ENCODE measurements at places on chromosomes 12 and 14.

- no peak for DNase-seq
These were observed 421.9 kb upstream of the PRICKLE1 start for GRCh38 chr12:43011383-43011926.

DNA sequence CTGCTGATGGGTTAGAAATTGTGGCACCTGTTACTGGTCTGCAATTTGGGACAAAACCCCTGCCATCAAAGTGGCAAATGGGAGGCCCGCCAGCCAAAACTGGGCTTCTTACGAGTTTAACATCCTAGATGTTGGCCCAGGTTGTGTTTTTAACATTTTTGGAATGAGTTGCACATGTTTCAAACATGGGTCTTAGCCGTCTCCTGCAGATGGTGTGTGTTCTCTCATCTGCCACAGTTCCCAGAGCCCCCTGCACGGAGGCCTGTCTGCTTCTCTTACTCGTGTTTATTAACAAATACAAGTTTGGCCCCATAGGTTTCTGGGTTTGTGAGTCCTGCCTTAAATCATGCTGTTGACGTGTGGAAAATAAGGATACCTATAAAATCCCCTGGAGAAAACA lies 46.5 kb downstream of the CACNA2D4 start:
- no peak for DNase-seq

DNA sequence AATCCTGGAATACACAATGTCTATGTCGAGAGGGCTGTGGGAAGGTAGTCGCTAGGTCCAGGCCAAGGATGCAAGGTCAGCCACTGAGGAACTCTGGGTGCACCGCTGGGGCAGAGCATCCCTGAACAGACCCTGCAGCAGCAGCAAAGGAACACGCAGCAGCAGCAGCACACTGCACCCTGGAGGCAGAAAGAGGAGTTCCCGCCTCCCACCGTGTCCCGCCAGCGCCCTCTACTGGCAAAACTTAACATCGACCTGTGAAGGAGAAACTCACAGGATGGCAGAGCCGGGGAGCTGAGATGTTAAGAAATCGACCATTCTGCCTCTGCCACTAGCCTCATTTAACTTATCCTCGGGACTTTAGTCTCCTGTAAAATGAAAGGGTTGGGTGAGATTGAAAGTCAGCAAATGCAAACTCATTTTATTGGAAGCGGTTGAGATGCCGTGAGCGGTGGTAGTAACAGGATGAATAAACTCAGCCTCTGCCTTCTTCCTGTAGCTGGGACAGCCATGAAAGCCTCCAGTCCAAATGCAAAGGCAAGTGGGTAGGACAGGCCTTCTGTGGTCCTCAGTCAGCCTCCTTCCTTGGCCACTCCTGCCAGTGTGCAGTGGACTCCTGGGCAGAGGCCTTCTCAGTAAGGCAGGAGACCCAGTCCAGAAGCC lies 45.6 kb downstream of the STAB2 start:
- no peak for DNase-seq

DNA sequence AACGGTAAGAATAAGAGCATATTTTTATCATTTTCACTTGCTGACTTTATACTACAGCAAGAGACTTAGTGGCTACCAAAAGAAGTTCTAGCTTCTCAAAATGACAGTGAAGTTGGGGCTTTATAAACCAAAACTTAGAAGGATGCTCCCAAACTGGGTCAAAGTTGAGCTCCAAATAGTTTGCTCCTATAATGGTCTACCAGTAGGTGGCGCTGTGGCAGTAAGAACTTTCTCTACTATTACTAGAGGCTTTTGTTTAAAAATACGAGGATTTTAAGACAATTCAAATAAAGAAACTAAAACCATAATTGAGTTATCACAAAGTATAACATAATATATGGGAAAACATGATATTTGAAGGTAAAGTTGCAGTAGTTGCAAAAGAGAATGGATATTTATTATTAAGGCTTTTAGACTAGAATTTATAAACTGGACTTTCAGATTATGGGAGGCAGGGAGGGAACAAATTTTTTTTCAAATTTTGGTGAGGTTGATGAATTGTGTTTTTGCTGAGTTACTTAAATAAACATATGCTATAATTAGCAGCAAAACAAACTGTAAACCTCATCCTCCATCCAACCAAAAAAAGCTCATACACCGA lies 75.0 kb downstream of the TGFB3 start:
- no peak for DNase-seq

- DNase-seq: no peak
These were observed 36.9 kb upstream of the CRACR2A start for GRCh38 chr12:3789838-3790237.

GRCh38 chr14:50363714-50364111 lies 33.0 kb downstream of the CDKL1 start:
- DNase-seq: no peak

- no peak for DNase-seq
These were observed 420.5 kb downstream of the ZFP36L1 start for GRCh38 chr14:68372368-68372767.

GRCh38 chr14:68557648-68558047 lies 235.2 kb downstream of the ZFP36L1 start:
- DNase-seq: no peak

GRCh38 chr14:101020834-101021370 lies 117.4 kb upstream of the RTL1 start:
- DNase-seq: no peak

GRCh38 chr12:62684570-62685295 lies 218.1 kb downstream of the MON2 start:
- no peak for DNase-seq

- DNase-seq: no peak
These were observed 672 bp upstream of the SCFD1 start for GRCh38 chr14:30621354-30621939.

DNA sequence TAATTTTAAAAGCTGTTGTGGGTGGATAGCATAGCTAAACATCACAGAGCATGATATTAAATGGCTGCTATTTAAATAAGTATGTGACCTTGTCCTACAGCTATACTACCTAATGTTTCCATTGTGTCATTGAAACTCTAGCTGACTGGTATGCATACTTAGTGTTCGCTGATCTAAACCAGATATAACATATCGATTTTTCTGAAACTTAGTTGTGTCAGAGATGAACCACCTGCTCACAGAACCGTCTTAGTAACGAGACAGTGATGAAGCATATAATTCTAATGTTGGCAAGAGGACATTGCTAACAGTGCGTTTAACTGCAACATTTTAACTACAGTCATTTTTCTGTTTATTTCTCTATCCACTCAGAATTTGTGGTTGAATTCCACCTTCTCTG lies 36.1 kb upstream of the NUAK1 start:
- DNase-seq: no peak

GRCh38 chr12:103841690-103842584 lies 903 bp upstream of the NT5DC3 start:
- DNase-seq: no peak

DNA sequence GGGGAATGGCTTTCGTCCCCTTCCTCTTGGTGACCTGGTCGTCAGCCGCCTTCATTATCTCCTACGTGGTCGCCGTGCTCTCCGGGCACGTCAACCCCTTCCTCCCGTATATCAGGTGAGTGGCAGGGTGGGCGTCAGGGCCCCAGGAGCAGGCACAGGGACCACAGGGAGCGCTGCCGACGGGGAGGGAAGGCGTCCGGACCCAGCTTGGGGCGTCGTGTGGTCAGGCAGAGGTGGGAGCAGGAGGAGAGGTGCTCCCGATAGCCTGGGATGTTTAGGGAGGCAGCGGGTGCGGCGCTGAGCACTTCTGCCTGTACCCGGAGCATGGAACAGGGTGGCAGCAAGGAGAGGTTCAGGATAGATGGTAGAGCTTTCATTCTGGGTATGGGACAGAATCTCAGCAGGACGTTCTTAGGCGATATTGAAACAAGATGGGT lies 444 bp downstream of the DRAM1 start:
- DNase-seq: no peak

GRCh38 chr12:103348935-103349334 lies 146.8 kb downstream of the C12orf42 start:
- no peak for DNase-seq

DNA sequence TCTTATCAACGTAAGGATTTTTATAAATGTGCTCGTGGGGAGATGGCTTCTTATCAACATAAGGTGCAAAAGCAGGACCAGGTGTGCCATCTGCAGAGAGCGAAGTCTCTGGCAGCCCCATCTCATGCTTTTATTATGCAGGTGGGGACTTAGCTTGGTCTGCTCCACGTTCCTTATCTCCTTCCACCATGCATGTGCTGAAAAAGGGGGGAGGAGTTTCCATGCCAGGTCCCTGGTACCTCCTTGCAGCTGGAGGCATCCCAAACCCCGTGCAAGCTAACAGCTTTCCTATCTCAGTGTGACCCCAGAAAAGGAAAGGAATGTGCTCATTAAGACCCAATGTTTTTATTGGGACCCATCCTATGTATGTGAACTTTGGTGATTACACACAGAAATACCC lies 608.5 kb downstream of the TMEM121 start:
- DNase-seq: no peak

GRCh38 chr14:100494645-100495044 lies 92.6 kb downstream of the BEGAIN start:
- DNase-seq: no peak

DNA sequence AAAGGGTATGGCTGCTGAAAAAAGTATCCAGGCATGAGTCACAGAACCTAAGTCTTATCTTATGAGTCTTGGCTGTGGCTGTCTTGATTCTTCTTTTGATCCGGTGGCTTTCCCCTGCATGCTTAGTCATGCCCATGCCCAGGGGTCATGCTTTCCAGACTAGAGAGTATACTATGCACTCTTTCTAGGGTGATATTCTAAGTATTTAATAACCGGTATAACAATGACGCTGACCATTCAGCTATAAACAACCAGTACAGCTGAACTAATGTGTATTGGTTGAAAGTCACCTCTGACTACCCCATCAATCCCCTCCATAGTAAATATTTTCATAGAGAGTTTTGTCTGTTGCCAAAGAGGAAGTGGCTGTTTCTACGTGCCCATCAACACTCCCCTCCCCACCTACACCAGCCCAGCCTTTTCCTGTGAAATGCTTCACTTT lies 34.7 kb upstream of the NRXN3 start:
- DNase-seq: no peak

DNA sequence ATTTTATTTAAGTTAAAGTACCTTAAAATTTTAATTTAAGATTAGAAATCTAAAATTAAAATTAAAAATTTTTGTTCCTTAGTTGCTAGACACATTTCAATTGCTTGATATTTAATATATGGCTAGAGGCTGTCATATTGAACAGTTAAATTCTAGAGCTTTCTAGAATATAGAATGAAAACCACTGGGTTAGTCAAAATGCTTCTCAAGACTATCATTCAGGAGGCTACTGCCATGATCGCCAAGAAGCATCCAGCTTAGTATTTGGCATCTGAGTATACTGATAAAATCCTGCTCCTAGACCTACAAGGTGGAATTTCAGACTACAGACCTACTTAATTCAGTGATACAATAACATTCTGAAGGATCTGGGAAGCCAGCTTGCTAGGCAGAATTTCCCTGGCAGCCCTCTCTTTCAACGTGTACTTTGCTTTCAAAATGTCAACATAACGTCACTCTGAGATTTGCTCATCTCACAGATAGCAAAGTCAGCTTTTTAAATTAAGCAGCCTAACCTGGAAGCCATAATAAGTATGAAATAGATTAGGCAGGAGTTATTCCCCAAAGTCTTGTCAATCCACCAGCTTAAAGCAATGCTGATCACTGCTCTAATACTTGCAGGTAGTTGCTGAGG lies 525.8 kb downstream of the FSCB start:
- DNase-seq: no peak

DNA sequence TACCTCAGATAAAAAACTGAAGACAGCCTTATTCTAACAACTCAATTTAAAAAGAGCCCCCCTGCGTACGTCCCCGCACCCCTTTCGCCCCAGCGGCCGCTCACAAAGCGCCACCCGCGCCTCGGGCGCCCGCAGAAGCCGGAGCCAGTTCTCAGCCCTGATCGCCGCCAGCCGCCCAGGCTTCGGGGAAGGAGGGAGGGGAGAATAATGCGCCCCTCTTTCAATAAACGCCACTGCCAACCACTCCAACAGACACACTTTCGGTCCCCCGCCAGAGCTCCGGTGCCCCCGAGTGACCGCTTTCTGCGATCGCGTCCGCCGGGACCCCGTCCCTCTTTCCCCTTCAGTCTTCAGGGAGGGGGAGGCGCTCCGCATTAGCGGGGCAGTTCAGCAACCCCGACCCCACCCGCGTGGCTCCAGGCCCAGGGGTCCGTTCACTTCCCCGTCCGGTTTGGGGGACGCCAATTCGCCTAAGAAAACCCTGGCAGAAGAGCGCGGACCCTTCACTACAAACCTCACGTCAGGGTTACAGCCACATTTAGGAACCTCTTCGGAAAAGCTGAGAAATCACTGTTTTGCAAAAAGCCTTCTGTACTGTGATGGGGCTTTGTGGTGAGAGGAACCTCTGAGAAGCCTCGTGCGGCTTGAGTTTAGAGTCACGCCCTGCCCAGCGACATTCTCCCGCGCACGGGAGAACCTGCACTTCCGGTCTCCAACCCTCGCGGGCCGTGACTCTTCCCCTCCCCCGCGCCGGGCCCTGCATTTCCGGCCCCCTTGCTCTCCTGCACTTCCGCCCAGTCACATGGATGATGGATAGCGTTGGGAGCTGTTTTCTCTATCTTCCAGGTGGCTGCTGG lies 18.7 kb downstream of the FOXG1 start:
- DNase-seq: no peak

GRCh38 chr14:103727313-103727980 lies 11.8 kb downstream of the ZFYVE21 start:
- no peak for DNase-seq

GRCh38 chr14:87489196-87489819 lies 503.7 kb downstream of the GALC start:
- DNase-seq: no peak

DNA sequence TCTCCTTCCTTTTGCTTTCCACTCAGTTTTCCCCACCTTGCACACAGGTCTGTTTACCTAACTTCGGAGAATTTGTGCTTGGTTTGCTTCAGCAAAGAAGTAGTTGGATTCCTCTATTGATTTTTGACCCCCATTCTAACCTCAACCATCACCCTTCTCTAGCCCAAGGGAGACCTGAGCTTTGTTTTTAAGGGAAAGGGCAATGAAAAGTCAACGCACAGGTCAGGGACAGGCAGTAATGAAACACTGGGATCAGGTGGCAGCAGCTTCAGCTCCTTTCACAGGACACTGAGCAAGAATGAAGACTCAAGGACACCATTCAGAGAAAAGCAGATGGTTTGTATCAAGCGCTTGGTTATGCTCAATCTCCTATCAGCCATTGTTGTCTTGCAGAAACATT lies 46.9 kb upstream of the KRR1 start:
- DNase-seq: no peak

DNA sequence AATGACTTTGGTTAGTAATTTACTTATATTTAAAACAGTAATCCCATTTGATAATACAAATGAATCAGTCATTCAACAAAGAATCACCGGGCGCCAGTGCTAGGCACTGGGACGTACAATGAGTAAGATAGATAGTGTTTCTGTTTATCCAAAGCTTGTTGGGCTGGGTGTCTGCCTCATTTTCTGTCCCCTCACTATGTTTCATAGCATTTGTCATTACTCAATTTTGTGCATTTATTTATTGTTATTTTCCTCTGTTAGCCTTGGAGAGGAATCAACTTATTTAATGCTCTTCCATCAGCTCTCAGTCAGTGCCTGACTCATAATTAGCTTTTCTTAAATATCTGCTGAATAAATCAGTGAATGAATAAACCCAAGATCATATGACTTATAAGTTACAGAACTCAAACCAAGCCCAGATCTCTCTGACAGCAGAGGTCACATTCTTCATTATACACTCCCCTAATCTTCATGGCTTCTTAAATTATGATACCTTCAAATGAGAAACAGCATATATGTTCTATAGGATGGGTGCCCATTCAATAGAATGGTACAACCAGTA lies 86.2 kb downstream of the TSPAN8 start:
- DNase-seq: no peak
